Endothelial cell (in vitro differentiated cells): ENCODE measurements at places on chromosomes 2 and 18.

DNA sequence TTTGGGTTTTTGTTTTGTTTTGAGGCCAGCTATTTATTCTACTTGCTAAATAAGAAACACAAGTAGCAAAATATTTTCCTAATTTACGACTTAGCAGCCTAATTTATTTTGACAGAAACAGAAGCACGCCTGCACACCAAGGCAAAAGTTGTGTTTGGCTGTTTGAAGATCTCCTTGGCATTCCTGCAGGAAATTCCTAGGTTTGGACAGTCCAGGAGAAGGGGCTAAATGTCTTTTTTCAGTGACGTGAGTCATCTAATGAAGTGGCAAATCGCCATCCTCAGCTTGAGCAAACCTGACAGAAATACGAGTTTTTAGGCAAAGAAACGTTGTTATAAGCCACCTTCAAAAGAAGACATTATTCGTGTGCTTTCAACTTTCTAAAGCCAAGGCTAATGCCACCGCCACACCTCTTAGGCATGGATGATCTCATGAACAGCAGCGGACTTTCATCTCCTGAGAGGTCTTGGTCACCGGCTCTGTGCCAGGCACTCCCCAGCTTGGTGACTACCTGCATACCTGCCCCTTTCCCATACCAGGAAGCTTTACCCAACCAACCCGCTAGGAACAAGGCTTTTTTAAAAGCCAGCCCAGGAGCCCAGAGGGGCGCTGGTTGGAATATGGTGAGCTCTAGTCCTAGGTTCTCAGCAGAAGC is 30.9 kb downstream of the STK39 start:
- no peaks in the 10 kb centered on the region for H3K27me3 ChIP-seq
- no peak overlapping the region for H3K4me3 ChIP-seq
- no peaks in the 10 kb centered on the region for H3K36me3 ChIP-seq
- H3K27ac ChIP-seq = no peak overlapping the region
- DNase-seq = no peak
- peaks cover 45% of the 10 kb centered on the region for H3K4me1 ChIP-seq

DNA sequence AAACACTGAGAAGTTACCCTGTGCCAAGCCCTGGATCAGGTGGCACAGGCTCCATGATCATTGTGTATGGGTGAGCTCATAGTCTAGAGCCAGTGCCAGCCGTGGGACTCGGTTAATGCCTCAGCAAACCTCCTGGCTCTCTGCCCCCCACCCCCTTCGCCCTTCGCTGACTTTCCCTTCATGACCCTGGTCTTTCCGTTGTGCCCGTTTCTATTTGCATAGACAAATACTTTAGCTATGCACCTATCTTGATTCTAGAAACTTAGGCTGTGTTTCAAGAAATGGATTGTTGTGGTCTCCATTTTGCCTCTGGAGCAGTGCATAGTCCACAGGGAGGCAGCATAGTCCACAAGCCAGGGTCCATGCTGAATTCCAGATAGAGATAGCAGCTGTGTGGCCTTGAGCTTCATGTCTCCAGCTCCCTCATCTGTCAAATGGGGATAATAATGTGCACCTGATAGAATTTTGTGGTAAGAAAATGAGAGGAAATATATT is 44.8 kb upstream of the KDM3A start:
- peak; percentile 15 for DNase-seq
- no peaks in the 10 kb centered on the region for H3K4me1 ChIP-seq
- H3K27ac ChIP-seq = no peak overlapping the region

- H3K4me3 ChIP-seq = no peak overlapping the region
- no peak overlapping the region for H3K27ac ChIP-seq
- DNase-seq = no peak
These were observed 39.2 kb upstream of the PNPT1 start for GRCh38 chr2:55732854-55733253.

- H3K27me3 ChIP-seq = peaks cover 1% of the 10 kb centered on the region
- DNase-seq = no peak
- H3K4me3 ChIP-seq = no peak overlapping the region
- H3K4me1 ChIP-seq = peaks cover 8% of the 10 kb centered on the region
These were observed 20.8 kb downstream of the DIPK1C start for GRCh38 chr18:74436158-74436769.

GRCh38 chr2:11571170-11571569 is 37.3 kb downstream of the GREB1 start:
- peaks cover 27% of the 10 kb centered on the region for H3K4me1 ChIP-seq
- H3K36me3 ChIP-seq = peaks cover 5% of the 10 kb centered on the region
- no peak overlapping the region for H3K4me3 ChIP-seq
- H3K27me3 ChIP-seq = peaks cover 2% of the 10 kb centered on the region
